ENCODE measurements at places on chromosomes 4 and X. TPM values are rescaled to one million over a fixed set of nuclear protein-coding genes. Genes with fewer than 3 reads are reported as not detected.

- DNase-seq, result no peak
Measured at GRCh38 chr4:173752610-173753230, 222.7 kb upstream of the HAND2 start.

GRCh38 chr4:54073271-54073880 lies 9.0 kb upstream of the CHIC2 start:
- DNase-seq, result no peak

DNA sequence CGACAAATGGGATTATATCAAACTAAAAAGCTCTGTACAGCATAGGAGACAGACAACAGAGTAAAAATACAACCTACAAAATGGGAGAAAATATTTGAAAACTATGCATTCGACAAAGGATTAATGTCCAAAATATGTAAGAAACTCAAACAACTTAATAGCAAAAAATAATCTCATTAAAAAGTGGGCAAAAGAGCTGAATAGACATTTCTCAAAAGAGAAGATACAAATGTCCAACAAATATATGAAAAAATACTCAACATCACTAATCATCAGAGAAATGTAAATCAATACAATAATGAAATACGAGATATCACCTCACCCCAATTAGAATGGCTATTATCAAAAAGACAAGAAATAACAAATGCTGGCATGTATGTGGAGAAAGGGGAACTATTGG lies 272.9 kb downstream of the KLHL13 start:
- DNase-seq, result no peak

DNA sequence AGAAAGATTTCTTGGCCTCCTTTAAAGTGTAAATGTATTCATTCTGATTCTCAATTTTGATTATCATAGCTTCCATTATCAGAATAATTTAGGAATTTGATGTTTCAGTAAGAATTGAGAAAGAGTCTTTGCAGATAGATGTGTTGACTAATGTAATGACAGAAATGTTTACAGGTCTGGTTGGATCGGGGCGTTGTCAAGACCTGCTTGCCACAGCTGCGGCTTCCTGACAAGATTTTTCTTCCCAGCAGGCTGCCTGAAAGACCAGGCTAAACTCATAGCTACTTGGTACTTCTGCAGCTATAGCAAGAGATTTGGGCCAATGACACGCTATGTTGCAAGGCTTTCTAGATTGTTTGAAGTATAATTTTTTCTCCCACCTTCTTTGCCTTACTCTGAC lies 91.5 kb upstream of the ANKRD50 start:
- DNase-seq, result no peak

DNA sequence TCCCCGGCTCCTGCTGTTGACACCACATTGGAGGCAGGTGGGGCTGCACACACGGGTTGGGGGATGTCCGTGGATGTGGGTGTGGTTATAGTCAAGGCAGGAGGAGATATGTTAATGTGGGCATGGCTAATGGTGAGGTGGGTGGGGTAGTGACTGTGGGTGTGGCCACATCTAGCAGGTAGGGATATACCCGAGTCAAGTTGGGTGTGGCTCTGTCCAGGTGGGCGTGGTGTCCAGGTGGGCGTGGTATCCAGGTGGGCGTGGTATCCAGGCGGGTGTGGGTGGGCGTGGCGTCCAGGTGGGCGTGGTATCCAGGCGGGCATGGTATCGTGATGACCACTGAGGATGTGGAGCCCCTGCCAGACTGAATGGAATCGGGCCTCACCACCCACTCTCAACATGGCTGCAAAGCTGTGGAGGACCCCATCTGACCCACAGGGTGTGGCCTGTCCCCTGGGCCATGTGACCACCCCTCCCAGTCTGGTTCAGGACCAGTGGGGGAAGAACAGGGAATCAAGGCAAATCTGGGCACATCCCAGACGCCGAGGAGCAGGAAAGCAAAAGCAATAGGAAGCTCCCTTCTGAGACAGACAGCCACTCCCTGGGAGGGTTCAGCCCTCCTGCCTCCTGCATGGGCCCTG lies 21.0 kb downstream of the MAN2B2 start:
- no peak for DNase-seq

- no peak for DNase-seq
Measured at GRCh38 chr4:139015948-139016471, 429 bp downstream of the NOCT start.

The GDPD2 gene
- total RNA-seq, result not detected

GRCh38 chr4:80360900-80361299 lies 25.4 kb downstream of the CFAP299 start:
- DNase-seq, result no peak

- DNase-seq, result no peak
Measured at GRCh38 chrX:102154900-102155805, 624 bp downstream of the BEX5 start.

All from Right ventricle myocardium inferior (tissue), 1 donor.